ENCODE measurements at places on chromosomes 4 and X.

DNA sequence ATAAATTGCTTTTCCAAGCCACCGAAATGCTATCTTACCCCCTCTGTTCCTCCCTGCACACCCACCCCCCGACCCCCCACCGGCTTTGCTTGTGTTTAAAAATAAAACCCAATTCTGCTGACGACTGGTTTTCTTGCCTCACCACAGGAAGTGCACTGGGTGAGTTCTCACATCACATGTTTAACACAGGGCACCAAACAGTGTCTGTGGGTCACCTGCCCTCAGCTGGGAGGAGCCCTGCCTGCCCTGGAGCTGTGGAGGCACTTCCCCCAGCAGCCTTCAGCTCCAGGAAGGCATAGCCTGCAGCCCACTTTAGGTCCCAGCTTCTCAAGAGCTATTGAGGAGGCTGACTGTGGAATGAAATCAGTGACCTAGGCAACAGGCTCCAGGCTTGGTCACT is 8.8 kb downstream of the TMEM255A start:
- no peak for DNase-seq

- peak; percentile 61 for DNase-seq
These were observed 399.0 kb downstream of the PABPC4L start for GRCh38 chr4:133802359-133803140.

- no peak for DNase-seq
These were observed 13.7 kb upstream of the XAGE2 start for GRCh38 chrX:52355108-52355507.

DNA sequence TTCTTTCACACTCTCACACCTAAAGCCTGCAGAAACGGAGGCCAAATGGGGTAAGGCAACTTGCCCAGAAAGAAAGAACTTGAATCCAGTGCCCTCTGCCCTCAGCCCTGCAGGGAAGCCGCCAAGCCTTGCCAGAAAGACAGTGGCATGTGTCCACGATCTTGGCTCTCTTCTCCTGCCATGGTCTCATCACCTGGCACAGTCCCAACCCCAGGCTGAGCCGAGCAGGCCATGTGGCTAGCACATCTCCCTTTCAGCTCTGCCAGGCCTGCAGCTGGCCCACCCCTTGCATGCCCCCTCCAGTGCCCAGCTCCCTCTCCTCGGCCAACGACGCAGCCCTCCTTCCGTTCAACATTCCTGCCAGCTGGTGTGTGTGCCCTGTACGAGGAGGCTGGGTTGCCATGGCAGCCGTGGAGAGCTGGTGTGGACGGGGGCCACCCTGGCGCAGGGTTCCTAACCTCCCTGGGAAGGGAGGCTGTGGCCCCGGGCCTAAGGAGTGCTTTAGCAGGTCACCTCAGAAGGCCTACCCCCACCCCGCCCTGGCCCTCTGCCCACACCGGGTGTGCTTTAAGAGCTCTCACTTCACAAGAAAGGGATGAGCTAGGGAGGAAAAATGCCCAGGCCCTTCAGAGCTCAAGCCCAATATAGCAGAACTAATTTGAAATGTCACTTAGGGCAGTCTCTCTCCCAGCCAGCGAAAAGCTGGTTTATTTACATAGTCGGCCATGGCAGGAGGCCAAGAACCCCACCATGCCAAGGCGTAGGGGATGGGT is 73.0 kb upstream of the PJA1 start:
- no peak for DNase-seq

GRCh38 chr4:38072578-38072977 is 112.4 kb downstream of the PTTG2 start:
- no peak for DNase-seq

All from HS-5 (cell line).